HEK293T (cell line): ENCODE measurements at places on chromosomes 12 and 14.
A peak's percentile ranks its signal among the peaks of the same experiment; 100 is the strongest.

GRCh38 chr14:29817767-29818405 is 109.8 kb downstream of the PRKD1 start:
- DNase-seq = no peak

DNA sequence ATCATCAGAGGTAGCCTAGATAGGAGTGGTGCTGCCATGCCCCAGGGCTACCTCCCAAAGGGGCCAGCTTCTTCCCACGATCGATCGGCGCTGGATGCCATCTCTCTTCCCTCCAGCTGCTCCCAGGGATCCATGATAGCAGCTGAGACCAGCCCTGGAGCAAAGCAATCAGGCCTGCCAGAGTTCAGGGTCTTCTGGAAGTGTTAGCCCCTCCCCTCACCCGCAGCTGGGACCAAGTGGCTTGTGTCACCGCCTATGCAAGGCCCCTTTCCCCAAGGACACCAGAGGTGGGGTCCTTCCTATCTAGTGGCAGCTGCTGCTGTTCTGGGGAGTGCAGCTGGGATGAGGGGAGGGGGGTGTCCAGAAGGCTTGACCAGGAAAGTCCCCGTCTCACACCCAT is 87.0 kb downstream of the IRF2BPL start:
- no peak for DNase-seq

- no peak for DNase-seq
Observed at GRCh38 chr12:91273560-91273959, 90.9 kb upstream of the DCN start.

DNA sequence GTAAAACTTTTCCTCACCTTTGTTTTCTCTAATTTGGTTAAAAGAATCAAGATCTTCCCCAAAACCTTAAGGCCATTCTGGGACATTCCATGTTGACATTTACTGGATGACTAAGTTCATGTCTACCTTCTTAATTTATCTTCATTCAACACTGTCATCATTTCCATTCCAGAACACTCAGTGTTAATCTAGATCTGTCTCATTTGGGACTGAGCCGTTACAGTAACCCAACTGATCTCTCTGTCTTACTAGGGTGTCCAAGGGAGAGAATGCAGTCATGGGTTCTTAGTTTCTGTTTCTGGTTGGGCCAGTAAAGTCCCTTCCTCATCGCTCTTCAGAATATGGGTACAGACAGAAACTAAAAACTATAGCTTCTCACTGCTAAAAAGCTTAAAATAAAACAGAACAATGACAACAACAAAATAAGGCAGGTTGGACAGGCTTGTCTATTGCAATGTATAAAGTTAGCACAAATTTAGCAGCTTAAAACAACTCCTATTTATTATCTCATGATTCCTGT is 144.8 kb downstream of the ASCL1 start:
- DNase-seq = no peak

- no peak for DNase-seq
Observed at GRCh38 chr12:30330565-30330964, 365.1 kb downstream of the IPO8 start.

DNA sequence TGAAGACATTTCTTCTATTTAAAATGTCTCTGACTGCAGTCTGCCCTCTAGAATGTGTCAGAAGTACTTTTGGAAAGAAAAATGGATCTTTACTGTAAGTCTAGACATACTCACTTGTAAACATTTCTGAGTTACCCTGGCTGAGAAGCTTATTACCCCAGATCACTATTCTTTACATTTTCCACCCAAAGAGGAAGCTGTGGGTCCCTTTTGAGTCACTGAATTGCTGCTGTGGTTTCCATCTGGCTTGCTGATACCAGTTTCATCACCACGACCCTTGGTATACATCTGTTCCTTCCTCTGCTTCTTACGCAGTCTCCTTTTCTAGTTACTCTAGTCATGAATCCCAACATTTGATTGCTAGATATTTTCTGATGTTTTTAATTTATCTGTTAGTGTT is 20.2 kb upstream of the CLEC4D start:
- DNase-seq = no peak

DNA sequence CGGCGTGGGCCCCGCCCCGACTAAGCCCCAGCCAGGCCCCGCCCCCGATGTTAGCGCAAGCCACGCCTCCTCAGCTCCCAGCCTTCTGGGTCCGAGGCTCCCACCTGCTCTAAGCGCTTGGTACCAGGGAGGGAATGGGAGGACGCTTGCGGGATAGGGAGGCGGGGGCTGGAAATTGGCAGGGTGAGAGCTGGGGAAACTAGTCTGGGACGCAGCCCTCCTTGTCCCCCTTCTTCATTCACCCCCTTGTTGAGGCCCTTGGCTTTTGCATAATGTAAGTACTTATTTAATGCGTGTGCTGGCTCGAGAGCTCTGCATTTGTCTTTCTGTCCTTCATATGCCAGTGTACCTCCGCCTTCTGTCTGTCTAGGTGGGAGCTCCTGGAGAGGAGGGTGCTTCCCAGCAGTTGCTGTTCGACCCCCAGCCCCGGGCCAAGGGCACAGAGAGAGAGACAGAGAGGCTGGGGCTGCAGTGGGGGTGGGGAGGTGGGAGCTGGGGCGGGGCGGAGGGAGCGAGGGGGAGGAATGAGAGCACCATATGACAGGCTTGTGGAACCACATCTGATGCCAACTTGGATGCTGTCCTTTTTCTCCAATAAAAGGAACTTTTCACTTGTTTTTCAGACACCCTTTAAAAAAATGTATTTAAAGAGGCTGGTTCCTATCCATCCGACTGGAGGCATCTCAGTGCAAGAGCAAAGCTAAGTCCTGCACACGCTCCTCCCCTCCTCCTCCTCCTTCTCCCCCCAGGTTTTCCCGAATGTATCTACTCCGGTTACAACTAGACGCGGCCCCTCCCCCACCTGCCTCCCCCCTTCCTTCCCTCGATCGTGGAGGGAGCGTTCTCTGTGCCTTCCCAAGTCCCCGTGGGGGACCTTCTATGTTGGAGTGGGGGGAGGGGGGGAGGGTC is 25.6 kb upstream of the MAP1LC3B2 start:
- DNase-seq = peak; percentile 94

GRCh38 chr14:75978249-75978731 is 3.5 kb downstream of the TGFB3 start:
- DNase-seq = no peak

GRCh38 chr12:41743835-41744234 is 400.8 kb downstream of the GXYLT1 start:
- no peak for DNase-seq

DNA sequence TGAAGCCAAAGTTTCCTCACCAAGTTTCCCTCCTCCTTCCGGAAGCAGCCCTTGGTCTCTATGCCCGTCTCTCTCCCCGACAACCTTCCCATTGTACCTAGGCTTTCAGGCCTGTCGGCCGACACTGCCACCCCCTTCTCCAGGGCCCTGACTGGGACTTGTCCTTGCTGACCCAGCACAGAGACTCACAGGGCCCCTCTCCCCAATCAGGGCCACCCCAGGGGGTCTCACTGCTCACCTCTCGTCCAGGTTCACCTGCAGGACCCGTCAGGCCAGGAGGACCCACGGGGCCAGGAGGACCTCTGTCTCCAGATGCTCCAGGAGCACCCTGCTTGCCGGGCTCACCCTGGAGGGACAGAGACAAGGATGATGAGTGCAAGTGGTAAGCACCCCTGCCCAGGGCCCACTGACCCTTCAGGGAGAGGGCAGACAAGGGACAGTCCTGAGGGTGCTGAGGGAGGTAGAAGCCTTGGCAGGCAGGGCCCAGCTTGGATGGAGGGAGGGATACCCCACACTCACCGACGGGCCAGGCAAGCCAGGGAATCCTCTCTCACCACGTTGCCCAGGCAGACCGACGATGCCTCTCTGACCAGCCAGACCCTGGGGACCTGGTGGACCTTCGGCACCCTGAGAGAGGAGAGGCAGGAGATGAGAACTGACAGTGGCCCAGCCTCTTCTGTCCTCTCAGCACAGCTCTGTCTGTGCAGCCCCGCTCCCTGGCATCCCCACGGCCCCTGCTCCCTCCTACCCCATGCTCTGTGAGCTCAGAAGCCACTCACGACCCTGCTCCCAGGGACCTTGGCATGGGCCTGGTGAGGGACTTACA is 14.6 kb downstream of the TMEM106C start:
- DNase-seq = no peak

DNA sequence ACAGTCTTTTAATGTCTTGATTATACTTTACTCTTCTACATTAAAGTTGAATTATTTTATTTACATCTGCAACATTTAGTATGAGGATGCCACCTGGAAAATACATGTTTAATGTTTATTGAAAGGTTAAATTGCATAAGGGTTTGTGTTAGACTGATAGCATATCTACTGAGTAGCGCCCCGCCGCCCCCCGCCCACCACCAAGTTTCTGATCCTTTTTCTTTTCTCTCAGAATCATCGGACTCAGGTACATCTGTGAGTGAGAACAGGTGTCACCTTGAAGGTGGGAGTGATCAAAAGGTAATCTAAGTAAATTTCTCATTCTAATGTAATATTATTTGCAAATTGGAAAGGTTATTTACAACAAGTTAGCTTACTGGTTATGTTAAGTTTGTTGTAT is 16.2 kb downstream of the MDM2 start:
- DNase-seq = no peak

GRCh38 chr14:102007916-102008418 is 43.6 kb downstream of the DYNC1H1 start:
- no peak for DNase-seq

- DNase-seq = no peak
Observed at GRCh38 chr14:53020193-53020932, 69.5 kb upstream of the FERMT2 start.

- peak; percentile 12 for DNase-seq
Observed at GRCh38 chr14:89672636-89673511, 255.8 kb upstream of the FOXN3 start.

DNA sequence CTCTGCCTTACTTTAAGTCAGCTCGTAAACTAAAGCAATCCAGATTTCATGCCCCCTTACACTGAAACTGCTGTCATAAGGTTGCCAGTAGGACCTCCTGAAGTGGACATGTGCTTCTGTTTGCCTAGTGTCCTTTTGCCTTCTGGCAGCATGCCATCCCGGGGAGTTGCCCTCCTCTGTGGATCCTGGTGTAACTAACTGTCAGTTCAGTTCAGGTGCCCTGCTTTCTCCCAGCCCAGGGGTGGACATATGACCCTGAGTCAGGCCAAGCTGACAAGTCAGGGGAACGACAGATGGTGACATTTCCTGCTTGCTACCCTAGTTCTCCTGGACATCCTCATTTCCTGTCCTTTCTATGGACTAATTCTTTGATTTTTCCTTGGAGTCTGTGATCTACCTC is 25.6 kb downstream of the AKAP6 start:
- DNase-seq = no peak

- no peak for DNase-seq
Observed at GRCh38 chr14:61065656-61066055, 84.6 kb downstream of the SLC38A6 start.

DNA sequence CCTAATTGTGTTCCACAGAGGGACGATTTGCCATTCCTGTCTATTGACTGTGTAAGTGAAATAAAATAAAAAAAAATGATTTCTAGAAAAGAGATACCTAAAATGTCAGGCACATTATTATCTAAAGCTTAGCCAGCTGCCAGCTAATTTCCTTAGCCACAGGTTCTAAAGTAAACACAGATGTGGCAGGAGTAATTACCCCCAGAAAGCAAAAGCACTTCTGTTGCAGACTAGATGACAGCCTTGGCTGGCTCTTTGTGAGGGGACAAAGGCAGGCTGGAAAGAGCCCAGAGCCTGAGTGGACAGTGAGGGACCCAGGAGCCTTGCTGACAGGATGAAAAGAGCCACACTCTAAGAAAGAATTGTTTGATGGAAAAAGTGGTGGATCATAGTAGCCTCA is 418.1 kb downstream of the LRIG3 start:
- no peak for DNase-seq

DNA sequence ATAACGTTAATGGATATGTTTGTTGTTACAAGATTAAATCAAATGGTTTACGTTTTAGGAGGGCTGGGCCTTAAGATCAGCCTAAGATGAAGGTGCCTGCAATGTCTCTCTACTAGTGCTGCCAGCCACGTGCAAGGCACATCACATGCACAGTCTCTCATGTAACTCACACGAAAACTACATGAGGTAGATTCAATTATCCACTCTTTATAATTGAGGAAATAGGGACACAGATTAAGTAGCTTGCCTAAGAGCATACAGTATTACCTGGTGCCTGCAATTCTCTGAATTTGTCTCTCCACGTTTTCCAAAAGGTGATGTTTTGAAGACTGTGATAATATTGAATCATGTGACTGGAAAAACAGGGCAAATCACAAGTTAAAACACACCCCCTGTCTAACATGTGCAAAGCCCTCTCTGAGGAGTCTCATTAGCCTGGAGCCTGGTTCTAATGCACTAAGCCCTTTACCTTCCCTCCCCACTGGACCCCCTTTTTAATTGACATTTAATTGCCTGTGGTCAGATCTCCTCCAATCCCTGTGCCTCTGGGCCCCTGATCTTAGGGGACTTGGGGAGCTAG is 14.6 kb upstream of the ATP2A2 start:
- no peak for DNase-seq

DNA sequence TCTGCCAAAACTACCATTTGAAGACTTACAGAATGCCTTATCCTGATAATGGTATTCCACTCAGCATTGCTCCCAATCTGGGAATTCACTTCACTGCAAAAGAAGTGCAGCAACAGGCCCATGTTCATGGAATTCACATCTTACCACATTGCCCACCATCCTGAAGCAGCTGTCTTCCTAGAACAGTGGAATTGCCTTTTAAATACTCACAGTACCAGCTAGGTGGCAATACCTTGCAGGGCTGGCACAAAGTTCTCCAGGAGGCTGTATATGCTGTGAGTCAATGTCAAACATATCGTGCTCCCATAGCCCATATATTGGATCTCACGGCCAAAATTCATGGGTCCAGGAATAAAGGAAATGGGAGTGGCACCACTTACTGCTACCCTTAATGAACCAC is 83.8 kb upstream of the PLEKHG7 start:
- DNase-seq = no peak

DNA sequence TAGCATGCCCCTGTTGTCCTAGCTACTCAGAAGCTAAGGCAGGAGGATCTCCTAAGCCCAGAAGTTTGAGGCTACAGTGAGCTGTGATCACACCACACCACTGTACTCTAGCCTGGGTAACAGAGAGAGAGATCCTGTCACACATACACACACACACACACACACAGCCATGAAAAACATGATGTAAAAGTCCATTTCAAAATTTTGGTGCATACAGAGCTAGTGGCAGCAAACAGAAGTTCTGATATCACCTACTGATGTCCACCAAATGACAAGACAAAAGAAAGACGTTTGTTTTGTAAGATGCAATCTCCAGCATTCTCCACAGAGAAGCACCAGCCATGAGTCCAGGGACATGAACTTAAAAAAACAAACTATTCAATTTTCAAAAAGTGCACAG is 15.9 kb downstream of the AREL1 start:
- DNase-seq = no peak
